Activated CD4-positive, alpha-beta T cell treated with anti-CD3 and anti-CD28 coated beads for 24 hours (primary cell): ENCODE measurements at places on chromosomes 5 and 9.

- no peak for DNase-seq
These were observed 206.0 kb downstream of the PCSK1 start for GRCh38 chr5:96226941-96227552.

DNA sequence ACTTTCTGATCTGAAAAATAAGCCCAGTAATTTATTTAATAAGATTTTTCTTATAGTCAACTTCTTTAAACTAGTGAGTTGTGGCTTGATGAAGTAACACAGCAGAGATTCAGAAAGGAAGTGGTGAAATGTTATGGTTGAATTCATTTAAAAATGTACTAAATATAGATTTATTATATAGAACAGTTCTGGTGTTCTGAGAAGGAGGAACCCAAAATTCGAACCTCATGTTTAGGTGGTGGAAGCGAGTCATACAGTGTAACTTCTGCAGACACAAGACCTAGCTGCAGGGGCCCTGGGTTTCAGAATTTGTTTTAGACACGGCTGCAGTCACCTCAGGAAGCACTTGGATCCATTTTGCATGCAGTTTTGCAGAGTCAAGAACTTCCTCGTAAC lies 188.2 kb downstream of the TRIO start:
- no peak for DNase-seq

DNA sequence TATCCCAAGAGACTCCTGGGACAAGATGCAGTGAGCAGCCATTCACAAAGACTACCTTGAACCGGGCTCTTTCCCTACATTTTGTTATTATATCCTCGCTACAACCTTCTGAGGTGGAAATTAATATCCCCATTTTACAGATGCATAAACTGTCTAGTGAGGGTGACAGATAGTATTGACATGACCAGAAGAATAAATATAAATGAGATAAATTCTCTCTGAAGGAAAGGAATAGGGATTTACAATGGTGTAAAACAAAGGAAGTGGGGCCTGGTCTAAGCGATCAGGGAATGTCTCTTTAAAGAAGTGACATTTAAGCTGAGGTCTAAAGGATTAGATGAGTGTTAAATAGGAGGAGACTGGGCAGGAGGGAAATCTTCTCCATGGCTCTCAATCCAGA lies 43.5 kb upstream of the KCNMB1 start:
- DNase-seq = no peak

DNA sequence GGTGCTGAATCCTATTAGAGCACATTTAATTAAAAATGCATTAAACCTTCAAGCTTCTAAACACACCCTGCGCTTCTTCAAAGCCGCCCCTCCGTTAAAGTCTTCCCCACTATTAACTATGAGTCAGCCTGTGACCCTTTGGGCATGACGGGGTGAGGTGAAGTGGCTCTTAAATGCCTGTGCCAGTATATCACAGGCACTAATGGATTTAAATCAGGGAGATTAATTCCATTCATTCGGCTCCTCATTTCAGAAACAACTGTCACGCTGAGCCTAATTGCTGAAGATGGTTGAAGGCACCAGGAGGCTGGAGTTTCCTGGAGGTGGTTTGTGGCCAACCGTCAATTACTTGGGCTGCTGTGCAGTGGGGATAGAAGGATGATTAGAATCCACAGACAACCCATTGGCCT lies 192.6 kb upstream of the MSX2 start:
- no peak for DNase-seq

- DNase-seq = no peak
These were observed 13.0 kb downstream of the TNC start for GRCh38 chr9:115104908-115105307.

DNA sequence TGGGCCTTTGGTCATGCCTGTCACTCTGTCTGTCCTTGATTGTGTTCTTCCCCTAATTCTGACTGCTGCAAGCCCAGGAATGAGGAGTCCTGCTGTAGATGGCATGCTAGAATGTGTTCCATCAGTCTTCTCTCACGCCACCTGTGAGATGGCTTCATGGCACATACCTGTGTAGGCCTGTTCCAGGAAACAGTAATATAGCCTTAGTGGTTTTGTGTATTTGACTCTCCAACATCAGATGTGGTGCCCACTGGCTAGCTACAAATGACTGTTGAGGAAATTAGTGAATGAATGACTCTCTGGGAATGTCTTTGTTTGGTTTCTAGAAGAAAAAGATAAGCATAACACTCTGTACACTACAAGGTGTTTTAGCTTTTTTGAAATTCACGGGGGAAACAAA lies 367.5 kb downstream of the KDM4C start:
- DNase-seq = no peak

DNA sequence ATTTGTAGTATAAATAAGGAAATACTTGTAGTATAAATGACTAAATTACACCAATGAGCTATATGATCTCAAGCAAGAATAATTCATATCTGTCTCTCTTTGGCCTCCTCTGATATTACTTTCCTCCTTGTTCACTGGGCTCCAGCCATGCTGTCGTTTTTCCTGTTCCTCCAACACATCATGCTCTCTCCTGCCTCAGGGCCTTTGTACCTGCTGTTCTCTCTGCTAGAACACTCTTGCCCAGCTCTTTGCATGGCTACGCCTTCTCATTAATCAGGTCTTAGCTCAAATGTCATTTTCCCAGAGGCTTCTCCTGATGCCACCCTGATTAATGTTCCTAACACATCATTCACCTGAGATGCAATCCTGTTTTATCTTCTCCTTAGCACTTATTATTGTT lies 2.5 kb upstream of the ZNF346 start:
- DNase-seq = no peak

DNA sequence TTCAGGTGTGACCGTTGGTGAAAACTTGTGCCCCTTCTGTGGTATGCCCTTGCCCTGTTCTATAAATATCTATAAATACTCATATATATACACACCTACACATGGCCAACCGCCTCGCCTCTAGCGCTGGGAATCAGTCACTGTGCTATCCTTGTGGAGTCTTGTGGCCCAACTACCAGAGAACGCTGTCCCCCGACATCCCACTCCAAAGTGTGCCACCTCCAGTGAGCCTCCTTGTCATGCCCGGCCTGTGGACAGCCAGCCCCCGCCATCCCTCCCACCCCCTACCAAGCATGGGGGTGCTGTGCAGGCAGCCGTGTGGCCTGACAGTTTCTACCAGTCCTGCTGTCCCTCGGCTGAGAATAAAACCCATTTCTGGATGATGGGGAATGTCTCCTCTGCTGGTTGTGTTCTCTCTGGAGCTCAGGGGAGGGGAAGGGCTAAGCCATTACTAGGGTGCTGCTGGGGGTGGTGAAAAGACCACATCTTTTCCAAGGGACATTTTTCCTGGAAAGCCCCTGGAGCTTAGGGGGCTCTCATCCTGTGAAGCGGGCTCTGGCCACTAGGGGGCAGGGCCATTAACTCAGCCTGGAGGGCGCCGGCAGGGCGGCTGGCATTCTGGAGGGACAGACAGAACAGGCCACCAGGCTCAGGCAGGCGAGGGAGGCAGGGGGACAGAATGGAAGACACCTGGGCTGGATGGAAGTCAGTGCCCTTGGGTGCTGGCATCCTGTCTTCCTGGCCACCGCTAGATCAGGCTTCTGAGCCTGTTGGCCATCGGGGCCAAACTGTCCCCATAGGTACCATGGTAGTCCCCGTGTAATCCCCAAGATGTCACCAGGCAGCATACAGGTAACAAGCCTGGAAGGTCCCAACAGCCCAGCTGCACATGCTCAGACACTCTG lies 20.7 kb downstream of the GOLGA2 start:
- DNase-seq = peak; percentile 28

GRCh38 chr5:54148067-54148845 lies 162.1 kb downstream of the ARL15 start:
- no peak for DNase-seq

DNA sequence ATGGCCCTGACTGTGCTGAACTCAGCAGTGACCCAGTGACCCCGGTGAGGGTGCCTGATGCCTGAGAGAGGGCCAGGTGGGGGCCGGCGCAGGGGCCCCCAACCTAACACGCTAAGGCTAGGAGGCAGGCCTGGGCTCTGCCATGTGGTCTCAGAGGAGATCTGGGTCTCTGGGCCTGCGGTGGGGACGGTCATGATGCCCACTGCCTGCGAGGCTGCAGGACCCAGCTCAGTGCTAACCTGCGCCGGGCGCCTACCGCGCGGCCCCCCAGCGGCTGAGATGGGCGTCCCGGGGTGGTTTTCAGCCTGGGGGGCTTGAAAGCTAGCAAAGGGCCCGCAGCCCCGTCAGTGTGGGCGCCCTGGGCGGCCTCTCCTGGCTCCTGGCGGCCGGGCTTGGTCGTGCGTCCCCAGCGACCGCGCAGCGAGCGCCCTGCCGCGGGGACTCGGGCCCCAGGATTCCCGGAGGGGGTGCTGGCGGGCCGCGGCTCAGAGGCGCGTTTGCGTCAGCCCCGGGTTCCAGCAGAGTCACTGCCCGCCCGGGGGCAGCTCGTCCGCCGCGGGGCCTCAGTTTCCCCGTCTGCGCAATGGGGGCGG lies 2.5 kb downstream of the EGFL7 start:
- no peak for DNase-seq
